ENCODE measurements at places on chromosomes 6 and 20. TPM values are rescaled to one million over a fixed set of nuclear protein-coding genes. Genes with fewer than 3 reads are reported as not detected.

The SLC22A2 gene
- total RNA-seq, result not detected

The CRISP2 gene
- total RNA-seq, result not detected

The PAK5 gene
- not detected for total RNA-seq

The CST1 gene
- total RNA-seq, result 0.44 TPM

The TNFRSF6B gene
- not detected for total RNA-seq

Measured in A549 treated with GW870086 at 1 μM for 4 hours (cell line).